ENCODE measurements at places on chromosomes 12 and 14.

DNA sequence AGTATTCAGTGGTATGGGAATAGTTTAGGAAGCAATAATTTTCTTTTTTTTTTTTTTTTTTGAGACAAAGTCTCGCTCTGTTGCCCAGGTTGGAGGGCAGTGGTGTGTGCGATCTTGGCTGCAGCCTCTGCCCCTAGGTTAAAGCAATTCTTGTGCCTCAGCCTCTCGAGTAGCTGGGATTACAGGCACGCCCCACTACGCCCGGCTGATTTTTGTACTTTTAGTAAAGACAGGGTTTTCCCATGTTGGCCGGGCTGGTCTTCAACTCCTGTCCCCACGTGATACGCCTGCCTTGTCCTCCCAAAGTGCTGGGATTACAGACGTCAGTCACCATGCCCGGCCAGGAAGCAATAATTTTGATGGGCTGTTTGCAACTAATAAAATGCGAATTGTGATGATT is 62.1 kb downstream of the ATG14 start:
- no peak for DNase-seq

GRCh38 chr14:90698379-90698869 is 117.8 kb downstream of the TTC7B start:
- no peak for DNase-seq

- no peak for DNase-seq
These were observed 136.1 kb upstream of the MAP1LC3B2 start for GRCh38 chr12:116423094-116423493.

GRCh38 chr14:75067212-75067611 is 2.2 kb upstream of the ZC2HC1C start:
- DNase-seq, result no peak

DNA sequence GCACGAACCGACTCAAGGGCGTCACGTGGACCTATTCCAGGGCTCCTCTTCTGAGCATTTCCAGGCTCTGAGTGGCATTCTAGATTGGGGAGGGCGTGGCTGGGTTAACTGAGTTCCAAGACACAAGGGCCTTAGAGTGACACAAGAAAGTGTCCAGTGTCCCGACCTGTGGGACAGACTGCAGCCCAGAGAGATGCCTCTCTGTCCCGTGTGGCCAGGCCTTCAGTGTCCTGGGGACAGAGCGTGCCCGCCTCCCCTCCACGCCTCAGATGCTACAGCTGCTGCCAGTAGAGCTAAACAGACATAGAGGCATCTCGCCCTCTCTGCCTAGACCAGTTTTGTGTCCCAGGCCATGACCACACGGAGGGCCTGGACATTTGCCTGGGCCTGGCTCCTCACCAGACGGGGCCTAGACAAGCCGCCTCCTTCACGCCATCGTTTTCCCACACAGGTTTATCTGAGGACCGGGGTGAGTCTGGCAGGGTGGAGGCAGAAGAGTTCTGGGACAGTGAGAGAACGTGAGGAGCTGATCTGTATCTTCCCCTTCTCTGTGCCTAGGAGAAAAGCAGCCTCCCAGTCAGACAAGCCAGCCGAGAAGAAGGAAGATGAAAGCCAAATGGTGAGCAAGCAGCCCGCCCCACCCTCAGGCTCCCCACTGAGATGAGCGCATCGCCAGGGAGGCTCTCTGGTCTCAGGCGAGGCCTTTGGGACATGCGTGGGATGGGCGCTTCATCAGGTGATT is 27.1 kb downstream of the DEGS2 start:
- no peak for DNase-seq

GRCh38 chr12:8689681-8690080 is 8.1 kb upstream of the RIMKLB start:
- DNase-seq, result no peak
